ENCODE measurements at places on chromosomes 5 and 9.

GRCh38 chr5:6452622-6453504, 4.2 kb downstream of the UBE2QL1 start:
- no peak for DNase-seq

DNA sequence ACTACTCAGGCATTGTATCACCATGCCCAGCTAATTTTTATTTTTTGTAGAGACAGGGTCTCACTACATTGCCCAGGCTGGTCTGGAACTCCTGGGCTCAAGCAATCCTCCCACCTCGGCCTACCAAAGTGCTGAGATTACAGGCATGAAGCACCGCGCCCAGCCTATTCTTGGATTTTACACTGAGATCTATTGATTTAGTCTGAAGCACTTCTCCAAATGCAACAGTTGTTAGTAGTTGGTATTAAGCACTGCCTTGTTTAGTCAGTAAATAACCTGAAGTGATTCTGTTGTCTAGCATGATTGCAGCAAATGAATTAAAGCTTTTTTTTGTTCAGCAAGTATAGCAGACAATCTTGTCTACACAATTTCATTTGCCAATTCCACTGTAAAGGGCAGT, 8.9 kb upstream of the CCNB1 start:
- no peak for DNase-seq

DNA sequence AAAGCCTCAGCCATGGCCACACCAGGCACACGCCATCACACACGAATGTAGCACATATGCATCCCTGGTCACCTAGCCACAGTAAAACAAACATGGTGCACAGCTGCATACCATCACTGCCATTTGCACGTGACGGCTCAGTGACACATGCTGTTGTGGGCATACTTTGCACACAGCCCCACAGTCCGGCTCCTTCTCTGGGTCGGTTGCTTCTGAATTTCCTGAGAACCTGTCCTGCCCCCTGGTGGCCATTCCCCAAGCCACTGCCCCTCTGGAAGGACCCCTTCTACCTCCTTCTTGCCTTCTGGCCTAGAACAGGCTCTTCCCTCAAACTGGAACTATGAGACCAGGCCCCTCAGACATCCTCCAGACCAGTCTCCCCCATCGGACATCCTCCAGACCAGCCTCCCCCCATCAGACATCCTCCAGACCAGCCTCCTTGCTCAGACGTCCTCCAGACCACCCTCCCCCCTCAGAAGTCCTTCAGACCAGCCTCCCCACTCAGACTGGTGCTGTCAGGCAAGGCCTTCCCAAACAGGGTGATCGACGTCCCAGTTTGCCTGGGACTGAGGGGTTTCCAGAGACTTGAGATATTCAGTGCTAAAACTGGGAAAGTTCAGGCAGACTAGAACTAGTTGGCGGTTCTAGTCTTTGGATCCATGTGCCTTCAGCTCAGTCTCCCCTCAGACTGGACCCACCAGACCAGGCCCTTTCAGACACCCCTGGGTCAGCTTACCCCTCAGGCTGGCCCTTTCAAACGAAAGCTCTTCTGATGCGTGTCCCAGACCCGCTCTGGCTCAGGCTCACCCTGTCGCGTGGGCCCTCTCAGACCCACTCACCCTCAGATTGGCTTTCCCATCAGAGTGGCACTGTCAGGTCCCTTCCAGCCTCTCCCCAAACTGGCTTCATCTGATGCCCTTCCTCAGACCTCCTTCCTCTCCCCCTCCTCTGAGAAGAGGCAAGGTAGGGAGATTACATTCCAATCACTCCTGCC, 24.3 kb upstream of the ENHO start:
- DNase-seq, result no peak

DNA sequence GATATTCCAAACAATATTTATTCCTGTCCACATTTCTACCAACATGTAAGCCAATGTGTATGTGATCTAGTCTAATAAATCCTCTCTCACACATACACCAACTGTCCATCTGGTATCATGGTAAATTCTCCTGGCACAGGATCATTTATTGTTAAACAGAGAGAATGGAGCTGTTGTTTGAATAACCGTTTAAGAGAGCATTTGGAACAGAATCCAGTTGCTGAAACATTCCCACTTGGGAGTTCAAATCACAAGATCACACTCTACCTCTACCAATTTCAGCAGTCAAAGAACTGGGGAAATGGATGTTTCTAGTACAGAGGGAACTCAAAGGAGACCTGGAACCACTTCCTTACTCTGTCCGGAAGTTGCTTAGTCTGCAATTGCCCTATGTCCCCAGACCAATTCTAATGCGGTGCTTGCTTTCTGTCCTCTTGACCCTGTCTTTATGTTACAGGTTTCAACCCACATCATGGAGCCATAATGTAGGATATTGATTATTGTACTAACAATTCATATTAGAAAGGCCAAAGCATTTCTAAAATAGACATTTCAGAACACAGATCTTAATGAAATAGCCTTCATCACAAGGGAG, 488.4 kb downstream of the SEMA5A start:
- no peak for DNase-seq

DNA sequence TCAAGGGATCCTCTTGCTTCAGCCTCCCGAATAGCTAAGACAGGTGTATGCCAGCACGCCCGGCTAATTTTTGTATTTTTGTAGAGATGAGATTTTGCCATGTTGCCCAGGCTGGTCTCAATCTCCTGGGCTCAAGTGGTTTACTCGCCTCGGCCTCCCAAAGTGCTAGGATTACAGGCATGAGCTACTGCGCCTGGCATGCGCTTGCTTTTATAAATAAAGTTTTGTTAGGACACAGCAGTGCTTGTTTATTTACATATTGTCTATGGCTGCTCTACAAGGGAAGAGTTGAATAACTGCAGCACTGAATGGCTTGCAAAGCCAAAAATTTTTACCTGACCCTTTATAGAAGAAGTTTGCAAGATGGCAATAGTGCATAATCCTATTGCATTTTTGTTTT, 27.7 kb downstream of the GPR21 start:
- no peak for DNase-seq

- no peak for DNase-seq
Observed at GRCh38 chr9:70510157-70510770, 95.8 kb upstream of the KLF9 start.

- no peak for DNase-seq
Observed at GRCh38 chr5:169652057-169652456, 15.0 kb downstream of the DOCK2 start.

DNA sequence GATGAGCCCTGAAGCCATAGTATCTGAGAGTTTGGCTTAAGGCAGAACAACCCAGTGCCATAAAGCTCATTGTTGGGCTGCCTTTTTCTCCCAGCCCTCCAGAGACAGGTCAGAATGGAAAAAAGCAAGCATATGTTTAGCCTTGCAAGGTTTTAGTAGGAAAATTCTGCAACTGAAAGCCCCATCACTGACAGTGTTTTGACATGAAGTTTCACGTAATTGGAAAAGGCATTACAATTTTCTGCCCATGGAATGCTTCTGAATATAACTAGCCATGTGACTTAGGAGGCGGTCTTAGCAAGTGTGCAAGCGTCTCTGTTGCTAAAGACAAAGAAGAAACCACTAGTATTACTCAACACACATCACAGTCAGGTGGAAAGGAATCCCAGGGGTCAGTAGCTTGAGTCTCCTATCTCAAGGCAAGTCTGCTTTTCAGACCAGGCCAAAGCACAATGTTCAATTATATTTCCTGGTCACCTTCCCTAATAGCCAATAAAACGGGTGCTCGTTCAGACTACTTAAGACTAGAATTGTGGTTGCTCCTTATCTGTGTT, 117.6 kb downstream of the CARTPT start:
- no peak for DNase-seq

DNA sequence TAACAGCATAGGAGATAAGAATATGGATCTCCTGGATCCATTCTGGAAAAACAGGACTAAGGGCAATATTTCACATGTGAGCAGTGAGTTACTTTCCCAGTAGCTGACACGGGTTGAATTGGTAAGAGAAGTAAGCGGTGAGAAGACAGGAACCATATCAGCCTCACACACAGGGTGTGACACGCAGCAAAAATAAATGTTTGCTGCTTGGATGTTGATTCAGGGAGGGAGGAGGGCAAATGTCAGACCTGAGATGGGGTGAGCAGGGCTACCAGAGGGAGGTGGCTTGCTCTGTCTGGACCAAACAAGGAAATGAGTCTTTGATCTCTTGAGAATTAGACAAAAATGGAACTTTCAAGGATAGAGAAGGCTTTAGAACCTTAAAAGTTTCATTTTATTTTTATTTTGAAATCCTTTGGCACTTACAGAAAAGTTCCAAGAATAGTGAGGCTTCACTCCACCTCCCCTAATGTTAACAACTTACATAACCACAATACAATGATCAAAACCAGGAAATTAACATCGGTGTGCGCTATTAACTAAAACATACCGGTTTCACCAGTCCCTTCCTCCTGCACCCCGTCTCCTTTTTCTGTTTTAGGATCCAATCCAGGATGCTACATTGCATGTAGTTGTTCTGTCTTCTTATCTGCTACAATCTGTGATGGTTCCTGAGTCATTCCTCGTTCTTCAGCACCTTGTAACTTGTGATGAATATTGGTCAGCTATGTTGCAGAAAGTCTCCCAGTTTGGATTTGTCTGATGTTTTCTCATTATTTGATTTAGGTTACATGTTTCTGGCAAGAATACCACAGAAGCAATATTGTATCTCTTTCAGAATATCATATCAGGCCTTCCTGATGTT, 20.5 kb upstream of the ARHGEF28 start:
- DNase-seq, result no peak

GRCh38 chr9:134474055-134474370, 147.8 kb downstream of the RXRA start:
- DNase-seq, result no peak

All from thoracic aorta (tissue), 2 donors.